ENCODE measurements at places on chromosomes 16 and 17.
A peak's percentile ranks its signal among the peaks of the same experiment; 100 is the strongest.

- no peak for DNase-seq
Measured at GRCh38 chr17:45342306-45342705, 25.5 kb upstream of the MAP3K14 start.

DNA sequence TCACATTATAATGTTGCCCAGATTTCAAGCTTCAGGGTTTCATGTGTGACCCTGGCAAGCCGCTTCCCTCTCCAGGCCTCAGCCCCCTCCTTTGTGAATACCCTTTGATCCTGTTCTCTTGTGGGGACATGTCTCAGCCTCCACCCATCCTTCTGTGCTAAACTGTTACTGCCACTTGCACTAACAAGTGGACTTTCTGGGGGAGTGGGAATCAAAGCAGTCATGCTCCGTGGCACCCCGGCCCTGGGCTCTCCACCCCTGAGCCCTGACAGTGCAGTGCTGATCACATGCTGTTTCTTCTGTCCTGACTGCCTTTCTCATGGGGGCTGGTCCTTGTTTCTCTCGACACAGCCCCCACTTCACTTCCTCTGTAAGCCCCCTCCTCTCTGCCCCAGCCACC is 9.7 kb upstream of the DCAF7 start:
- DNase-seq = no peak

- no peak for DNase-seq
Measured at GRCh38 chr17:31537565-31538011, 146.1 kb downstream of the RAB11FIP4 start.

- peak; percentile 37 for DNase-seq
Measured at GRCh38 chr16:53507464-53508179, 4.6 kb upstream of the AKTIP start.

GRCh38 chr17:8941520-8941919 is 24.0 kb downstream of the PIK3R5 start:
- no peak for DNase-seq

DNA sequence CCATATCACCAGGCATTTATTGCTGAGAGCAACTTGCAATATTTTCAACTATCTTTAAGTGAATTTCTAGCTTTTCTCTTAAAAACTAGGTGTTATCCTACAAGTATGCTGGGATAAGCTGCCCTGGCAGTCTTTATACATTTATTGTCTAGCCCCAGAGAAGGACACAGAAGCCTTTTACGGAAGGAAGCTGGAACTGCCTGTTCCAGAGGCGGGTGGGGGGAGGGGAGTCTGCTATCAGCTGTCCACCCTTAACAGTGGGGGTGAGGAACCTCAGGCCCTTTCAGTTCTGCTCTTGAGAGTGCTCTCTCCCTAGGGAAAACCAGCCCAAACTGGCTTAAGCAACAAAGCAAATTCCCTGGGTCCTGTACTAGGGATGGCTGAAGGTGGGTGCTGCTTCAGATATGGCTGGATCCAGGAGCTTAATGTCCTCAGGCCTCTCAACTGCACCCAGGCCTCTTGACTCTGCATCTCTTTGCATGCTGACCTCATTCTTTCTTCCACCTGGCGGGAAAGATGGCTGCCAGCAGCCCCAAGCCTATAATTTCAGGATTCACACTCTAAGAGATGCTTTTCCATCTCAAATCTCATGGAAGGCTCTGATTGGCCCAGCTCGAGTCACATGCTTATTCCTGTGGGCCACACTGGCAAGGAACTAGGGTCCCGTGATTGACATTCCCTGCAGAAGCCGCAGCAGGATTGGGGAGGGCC is 16.6 kb downstream of the NAGPA start:
- DNase-seq = no peak

GRCh38 chr17:47363171-47363570 is 39.4 kb downstream of the EFCAB13 start:
- DNase-seq = no peak

DNA sequence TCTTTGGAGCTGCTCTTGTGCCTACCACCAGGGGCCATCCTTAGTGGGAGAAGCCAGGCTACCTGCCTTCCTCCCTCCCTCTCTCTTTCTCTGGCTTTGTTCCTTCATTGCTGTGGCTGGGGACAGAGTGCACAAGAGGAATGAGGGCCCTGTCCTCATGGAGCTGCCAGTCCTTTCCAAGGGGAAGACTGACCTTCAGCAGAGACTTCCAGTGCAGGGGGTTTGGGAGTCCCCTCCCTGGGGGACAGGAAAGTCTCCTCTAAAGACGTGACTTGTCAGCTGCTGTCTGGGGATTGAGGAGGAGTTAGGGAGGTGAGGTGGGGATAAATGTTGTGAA is 108.1 kb downstream of the CMIP start:
- DNase-seq = no peak

Measured in vagina (tissue), 2 donors.